ENCODE measurements at places on chromosomes 2 and 18.

DNA sequence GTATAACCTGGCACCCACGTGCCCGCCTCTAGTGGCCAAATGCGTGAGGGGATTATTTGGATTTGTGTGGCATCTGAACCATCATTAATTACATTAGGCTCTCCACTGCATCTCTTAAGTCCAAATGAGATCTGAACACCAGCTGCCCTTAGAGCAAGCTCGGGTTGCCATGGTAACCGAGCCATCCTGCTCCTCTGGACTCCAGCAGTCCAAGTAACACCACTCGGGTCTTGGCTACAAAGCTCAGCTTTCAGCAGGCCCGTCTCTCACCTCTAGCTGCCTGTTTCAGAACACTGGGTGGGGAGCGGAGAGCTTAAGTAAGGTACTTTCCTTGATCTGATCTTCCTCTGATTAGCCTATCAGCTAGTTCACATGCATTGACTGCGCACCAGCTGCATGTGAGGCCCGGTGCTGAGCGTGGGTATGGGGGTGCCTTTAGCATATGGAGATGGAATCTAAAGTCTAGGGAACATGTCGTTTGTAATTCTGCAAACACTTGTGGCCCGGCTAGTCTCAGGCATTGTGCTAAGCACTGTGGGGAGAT, 14.1 kb upstream of the CYS1 start:
- peaks cover 30% of the 10 kb centered on the region for H3K4me1 ChIP-seq
- no peaks in the 10 kb centered on the region for H3K27me3 ChIP-seq
- no peaks in the 10 kb centered on the region for H3K36me3 ChIP-seq
- no peak overlapping the region for H3K27ac ChIP-seq
- peak; percentile 89 for DNase-seq

DNA sequence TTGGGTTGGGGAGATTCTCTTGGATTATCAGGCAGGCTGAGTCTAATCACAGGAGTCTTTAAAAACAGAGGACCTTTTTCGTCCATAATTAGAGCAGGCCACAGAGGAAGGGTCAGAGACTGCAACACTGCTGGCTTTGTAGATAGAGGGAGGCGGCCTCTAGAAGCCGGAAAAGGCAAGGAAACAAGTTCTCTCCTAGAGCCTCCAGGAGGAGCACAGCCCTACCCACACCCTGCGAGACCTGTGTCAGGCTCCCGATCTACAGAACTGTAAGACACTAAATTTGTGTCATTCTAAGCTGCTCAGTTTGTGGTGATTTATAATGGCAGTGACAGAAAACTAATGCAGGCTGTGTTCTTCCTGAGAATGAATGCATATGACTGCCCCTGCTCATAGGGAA, 15.3 kb downstream of the ID2 start:
- no peaks in the 10 kb centered on the region for H3K4me1 ChIP-seq
- no peaks in the 10 kb centered on the region for H3K36me3 ChIP-seq
- H3K4me3 ChIP-seq: no peak overlapping the region
- DNase-seq: no peak
- no peak overlapping the region for H3K27ac ChIP-seq

DNA sequence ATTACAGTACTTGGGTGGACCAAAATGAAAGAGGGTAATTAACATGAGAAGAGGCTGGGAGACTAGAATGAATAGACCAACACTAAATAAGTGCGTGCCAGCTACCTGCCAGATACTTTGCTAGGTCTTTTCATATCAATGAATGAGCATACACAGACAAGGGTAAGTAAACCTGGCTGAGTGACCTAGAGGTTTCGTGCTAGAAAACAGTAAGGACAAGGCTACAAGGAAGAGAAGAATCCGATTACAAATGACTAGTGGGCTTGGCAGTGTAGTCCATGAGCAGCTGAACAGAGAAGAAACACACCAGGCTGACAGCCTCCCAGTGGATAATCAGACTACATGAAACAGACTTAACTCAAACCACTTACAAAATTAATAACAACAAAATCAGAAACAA, 64.6 kb downstream of the THADA start:
- no peak overlapping the region for H3K27ac ChIP-seq
- no peaks in the 10 kb centered on the region for H3K4me1 ChIP-seq
- H3K4me3 ChIP-seq: no peak overlapping the region
- peaks cover 3% of the 10 kb centered on the region for H3K36me3 ChIP-seq
- H3K27me3 ChIP-seq: no peaks in the 10 kb centered on the region
- no peak for DNase-seq

GRCh38 chr18:5543773-5544389, at the start of gene EPB41L3:
Gene EPB41L3, minus strand, starts transcription at chr18:5543997. Its CDS starts 54,814 bp downstream, at chr18:5489183.
- H3K27ac ChIP-seq: no peak within 1 kb of the TSS
- peak; percentile 55 for DNase-seq
- peaks cover 83% of the 10 kb centered on the region for H3K27me3 ChIP-seq
- peaks cover 7% of the 10 kb centered on the region for H3K4me1 ChIP-seq
- peak within 1 kb of the TSS; percentile 78 for H3K4me3 ChIP-seq
- no peaks in the 10 kb centered on the region for H3K36me3 ChIP-seq

DNA sequence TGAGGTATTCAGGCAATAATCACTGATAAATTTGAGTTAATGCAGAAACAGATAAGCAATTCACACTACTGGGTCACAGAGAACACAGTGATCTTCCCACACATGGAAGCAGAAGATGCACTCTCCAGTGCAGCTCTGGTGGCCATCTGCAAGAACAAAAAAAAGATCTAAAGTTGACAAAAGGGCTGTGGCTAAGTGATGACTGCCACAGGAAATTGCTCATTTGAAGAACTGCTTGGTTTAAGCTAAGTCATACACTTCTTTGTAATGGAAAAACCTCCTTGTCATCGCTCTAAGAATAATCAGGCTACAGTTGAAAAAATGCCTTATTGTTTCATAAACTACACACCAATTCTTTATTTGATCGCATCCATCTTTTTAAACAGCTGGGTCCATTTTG, 115.1 kb downstream of the DTNB start:
- H3K4me1 ChIP-seq: peaks cover 6% of the 10 kb centered on the region
- no peaks in the 10 kb centered on the region for H3K27me3 ChIP-seq
- no peaks in the 10 kb centered on the region for H3K36me3 ChIP-seq
- no peak for DNase-seq

DNA sequence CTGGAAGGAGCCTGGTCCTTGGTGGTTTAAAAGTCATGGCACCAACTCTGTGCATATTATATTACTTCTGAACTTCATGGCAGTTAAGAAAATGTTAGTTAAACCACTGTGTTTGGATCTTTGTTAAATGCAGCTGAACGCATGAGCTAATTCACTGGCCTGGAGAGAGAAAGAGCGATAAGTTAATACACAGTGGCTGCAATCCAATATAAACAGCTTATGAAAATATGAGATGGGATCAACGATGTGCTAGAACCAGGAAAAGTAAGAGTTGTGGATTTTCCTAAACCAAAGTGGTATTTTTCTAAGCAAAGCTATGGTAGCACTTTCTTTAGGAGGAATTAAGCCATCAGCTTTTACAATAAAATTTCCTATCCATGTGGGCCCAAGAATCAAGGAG, 326.7 kb downstream of the MTX2 start:
- H3K4me1 ChIP-seq: no peaks in the 10 kb centered on the region
- no peak overlapping the region for H3K4me3 ChIP-seq
- H3K36me3 ChIP-seq: no peaks in the 10 kb centered on the region
- no peak for DNase-seq

GRCh38 chr2:9029721-9030120, 26.2 kb upstream of the MBOAT2 start:
- H3K4me3 ChIP-seq: no peak overlapping the region
- peaks cover 13% of the 10 kb centered on the region for H3K4me1 ChIP-seq
- H3K27ac ChIP-seq: no peak overlapping the region
- no peaks in the 10 kb centered on the region for H3K36me3 ChIP-seq
- DNase-seq: peak; percentile 11

GRCh38 chr2:120758181-120759144, 22.8 kb downstream of the GLI2 start:
- DNase-seq: peak; percentile 64
- no peak overlapping the region for H3K4me3 ChIP-seq
- H3K27me3 ChIP-seq: no peaks in the 10 kb centered on the region
- H3K4me1 ChIP-seq: peaks cover 41% of the 10 kb centered on the region
- peaks cover 4% of the 10 kb centered on the region for H3K36me3 ChIP-seq

GRCh38 chr2:229921101-229921891, 513 bp downstream of the TRIP12 start:
- DNase-seq: peak; percentile 79
- peaks cover 11% of the 10 kb centered on the region for H3K4me1 ChIP-seq
- no peaks in the 10 kb centered on the region for H3K36me3 ChIP-seq
- H3K27ac ChIP-seq: peak overlapping the region; percentile 96
- peak overlapping the region; percentile 77 for H3K4me3 ChIP-seq

- H3K4me1 ChIP-seq: peaks cover 8% of the 10 kb centered on the region
- H3K4me3 ChIP-seq: peak overlapping the region; percentile 82
- peaks cover 11% of the 10 kb centered on the region for H3K36me3 ChIP-seq
- no peaks in the 10 kb centered on the region for H3K27me3 ChIP-seq
- peak overlapping the region; percentile 77 for H3K27ac ChIP-seq
Measured at GRCh38 chr18:46097431-46097800, 680 bp downstream of the ATP5F1A start.

DNA sequence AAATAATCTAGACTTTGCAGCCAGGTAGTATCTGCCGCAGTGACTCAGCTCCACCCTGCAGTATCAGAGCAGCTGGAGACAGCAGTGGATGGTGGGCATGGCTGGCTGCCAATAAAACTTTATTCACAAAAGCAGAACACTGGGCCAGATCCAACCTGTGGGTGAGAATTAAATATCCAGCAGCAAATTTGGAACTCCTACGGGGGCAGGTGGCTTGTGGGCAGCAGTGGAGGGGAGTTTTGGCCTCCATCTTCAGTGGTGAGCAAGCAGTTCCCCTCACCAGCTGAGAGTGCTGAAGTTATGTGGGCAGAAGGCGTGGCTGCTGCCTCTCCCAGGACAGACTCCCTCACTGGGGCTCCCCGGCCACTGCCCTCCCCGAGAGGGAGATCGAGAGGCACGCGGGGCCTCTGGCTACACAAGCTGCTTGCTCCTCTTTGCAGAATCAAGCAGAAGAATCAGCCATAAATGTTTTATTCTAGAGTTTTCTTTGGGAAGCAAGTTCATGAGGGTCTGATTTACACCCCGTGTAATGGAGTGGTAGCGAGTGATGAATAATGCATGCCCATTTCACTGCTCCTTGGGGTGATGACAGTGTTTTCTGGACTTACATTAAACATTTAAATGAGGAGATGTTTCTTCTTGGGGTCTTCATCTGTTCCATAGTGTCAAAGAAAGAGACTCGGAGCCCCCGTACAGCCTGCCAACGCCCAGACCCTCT, 204.3 kb downstream of the SEPTIN10 start:
- no peak overlapping the region for H3K4me3 ChIP-seq
- peaks cover 18% of the 10 kb centered on the region for H3K4me1 ChIP-seq
- no peak overlapping the region for H3K27ac ChIP-seq
- H3K27me3 ChIP-seq: no peaks in the 10 kb centered on the region

DNA sequence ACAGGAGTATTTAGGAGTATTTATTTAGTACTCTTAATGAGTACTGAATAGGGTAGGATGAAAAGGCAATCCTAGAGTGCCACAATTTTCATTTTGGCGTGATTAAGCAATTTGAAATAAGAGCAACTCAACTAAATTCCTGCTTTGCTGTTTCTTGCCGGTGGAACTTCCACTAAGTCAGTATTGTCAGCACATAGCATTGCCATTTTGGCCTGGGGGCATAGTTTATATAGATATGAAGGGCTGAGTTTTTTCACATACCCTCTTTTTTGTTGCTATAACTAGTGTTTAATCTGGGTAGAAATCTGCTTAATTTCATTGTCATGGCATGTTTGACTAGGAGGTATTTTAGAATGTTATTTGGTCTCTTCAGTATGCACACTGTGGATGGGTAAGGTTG, 1.9 kb downstream of the GTF2A1L start:
- H3K27ac ChIP-seq: no peak overlapping the region
- DNase-seq: no peak
- no peak overlapping the region for H3K4me3 ChIP-seq
- H3K36me3 ChIP-seq: no peaks in the 10 kb centered on the region
- H3K27me3 ChIP-seq: no peaks in the 10 kb centered on the region

GRCh38 chr2:239630618-239631286, 229.9 kb upstream of the HDAC4 start:
- H3K4me1 ChIP-seq: no peaks in the 10 kb centered on the region
- no peaks in the 10 kb centered on the region for H3K36me3 ChIP-seq
- no peaks in the 10 kb centered on the region for H3K27me3 ChIP-seq
- no peak for DNase-seq

DNA sequence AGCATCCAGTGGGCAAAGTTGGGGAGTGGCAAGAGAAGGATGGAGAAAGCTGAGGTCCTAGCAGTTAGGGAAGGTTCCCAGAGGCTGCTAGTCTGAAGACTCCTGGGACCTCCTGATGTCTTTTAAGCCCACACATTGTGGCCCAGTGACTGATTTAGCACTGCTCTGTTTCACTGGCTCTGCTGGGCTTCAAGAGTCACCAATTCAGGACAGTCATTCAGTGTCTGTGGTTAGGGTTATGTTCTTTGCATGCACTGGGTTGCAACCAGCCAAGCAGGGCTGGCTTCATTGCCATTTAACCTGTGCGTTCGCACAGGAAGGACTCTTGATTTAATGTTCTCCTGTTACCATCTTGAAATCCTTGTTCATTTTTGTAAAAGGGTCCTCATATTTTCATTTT, 199.2 kb downstream of the ICOS start:
- no peaks in the 10 kb centered on the region for H3K27me3 ChIP-seq
- H3K27ac ChIP-seq: no peak overlapping the region
- H3K36me3 ChIP-seq: no peaks in the 10 kb centered on the region
- no peak overlapping the region for H3K4me3 ChIP-seq
- H3K4me1 ChIP-seq: peaks cover 8% of the 10 kb centered on the region

DNA sequence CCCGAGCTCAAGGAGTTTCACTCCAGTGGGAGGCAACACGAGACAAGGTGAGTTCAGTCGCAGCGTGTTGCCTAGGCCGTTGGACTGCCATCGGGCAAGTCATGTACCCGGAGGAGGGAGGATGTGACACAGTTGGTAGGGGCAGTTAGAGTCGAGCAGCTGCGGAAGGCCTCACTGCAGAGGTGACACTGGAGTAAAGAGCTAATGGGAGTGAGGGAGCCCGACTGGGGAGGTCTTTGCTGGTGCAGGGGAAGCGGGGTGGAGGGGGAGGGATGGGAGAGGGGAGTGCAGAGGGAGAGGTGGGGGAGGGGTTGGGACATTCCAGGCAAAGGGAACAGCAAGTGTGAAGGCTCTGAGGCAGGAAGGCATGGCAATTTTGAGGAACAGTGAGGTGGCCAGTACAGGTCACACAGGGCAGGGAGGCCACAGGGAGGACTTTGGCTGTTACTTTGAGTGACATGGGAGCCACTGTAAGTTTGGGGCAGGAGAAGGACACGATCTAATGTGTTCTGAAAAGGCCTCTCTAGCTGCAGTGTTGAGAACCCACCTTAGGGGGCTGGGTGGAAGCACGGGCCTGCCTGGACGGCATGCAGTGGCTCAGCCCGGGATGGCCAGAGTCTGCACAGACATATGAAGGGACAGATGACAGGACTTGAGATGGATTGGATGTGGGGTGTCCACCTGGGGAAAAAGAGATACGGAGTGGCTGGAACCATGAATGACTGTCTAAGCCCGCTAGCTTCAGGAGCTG, 61.1 kb downstream of the KCNF1 start:
- no peaks in the 10 kb centered on the region for H3K27me3 ChIP-seq
- no peaks in the 10 kb centered on the region for H3K36me3 ChIP-seq
- no peak overlapping the region for H3K27ac ChIP-seq
- no peak overlapping the region for H3K4me3 ChIP-seq
- H3K4me1 ChIP-seq: peaks cover 49% of the 10 kb centered on the region

- H3K36me3 ChIP-seq: no peaks in the 10 kb centered on the region
- H3K4me1 ChIP-seq: peaks cover 5% of the 10 kb centered on the region
- H3K27ac ChIP-seq: no peak overlapping the region
- DNase-seq: no peak
Measured at GRCh38 chr2:182554950-182555349, 128.1 kb upstream of the PDE1A start.
